ENCODE measurements at places on chromosomes 1 and 21.

DNA sequence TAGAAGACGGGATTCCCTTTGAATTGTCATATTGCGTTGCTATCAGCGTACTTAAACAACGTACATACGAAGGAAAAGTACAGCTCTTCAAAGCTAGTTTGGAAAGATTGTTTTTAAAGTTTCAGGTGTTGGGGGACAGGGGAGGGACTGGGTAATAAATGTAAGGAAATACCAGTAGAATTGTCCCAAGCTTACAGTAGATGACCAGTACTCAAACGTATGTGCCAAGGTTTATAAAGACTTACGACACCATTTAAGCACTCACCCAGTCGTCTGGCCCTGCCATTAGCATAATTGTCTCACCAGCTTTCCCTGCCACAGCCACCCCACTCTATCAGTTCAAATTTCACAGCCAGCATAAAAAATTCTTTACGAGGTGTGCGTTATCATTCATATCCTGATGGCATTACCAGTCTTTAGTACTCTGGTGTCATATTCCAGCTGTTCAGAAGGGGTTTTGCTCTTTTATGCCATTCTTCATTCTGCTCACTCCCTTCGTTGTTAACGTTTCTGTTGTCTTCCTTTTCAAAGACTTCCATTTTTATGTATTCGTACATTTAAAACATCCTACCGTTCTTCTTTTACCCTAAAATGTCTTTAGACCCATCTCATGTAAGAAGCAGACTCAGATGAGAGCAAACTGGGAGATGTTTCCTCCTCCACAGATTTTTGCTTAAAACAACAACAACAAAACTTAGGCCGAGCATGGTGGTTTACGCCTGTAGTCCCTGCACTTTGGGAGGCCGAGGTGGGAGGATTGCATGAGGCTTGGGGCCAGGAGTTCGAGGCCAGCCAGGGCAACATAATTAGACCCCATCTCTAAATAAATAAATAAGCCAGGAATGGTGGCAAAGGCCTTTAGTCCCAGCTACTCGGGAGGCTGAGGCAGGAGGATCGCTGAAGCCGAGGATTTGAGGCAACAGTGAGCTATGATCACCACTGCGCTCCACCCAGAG, 1.0 kb upstream of the HP1BP3 start:
- peak; percentile 36 for DNase-seq

DNA sequence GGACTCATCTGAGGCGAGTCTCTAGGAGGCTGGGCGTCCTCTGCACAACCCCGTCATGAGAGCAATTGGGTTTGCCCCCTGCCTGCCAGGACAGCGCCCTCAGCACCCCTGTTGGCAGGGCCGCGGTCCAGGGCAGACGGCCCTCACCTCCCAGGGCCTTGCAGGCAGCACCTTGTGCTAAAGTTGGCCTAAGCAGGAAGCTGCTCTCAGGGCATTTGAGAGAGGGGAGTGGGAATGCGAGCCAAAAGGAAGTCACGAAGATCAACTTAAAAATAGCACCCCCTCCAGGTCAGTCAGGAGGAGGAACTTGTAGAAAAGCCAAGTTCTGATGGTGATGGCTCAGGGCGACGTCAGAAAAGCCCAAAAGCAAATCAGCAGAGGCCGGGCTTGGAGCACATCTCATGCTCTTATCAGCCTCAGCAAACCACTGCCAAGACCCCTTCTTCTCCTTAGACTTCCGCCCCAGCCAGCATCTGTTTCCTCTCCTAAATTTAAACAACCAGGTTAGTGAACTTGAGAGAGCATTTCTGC, 12.6 kb upstream of the ADORA3 start:
- peak; percentile 33 for DNase-seq

DNA sequence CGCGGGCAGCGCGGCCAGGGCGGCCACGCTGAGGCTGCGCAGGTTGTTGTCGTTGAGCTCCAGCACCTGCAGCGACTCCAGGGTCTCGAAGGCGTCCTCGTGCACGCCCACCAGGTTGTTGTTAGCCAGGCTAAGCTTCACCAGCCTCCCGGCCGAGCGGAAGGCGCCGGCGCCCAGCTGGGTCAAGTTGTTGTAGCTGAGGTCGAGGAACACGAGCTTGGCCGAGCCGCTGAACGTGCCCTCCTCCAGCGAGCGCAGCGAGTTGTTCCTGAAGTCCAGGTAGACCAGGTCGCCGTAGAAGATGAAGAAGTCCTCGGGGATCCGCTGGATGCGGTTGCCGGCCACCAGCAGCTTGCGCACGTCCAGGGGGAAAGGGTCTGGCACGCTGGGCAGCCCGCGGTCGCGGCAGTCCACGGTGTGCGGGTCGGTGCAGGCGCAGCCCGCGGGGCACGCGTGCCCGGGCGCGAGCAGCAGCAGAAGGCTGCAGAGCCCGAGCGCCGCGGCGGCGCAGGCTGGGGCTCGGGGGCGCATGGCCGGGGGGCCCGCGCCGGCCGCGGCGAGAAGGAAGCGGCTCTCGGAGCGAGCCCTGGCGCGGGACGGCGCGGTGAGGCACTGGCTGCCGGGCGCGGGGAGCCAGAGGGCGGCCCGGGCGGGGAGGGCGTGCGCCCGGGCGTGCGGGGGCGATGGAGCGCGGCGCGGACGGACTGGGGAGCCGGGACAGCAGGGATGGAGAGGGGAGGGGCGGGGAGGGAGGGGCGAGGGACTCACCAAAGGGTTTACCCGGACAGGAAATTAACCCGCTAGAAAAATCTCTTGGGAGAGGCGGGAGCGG, 524 bp downstream of the LRRC38 start:
- no peak for DNase-seq

DNA sequence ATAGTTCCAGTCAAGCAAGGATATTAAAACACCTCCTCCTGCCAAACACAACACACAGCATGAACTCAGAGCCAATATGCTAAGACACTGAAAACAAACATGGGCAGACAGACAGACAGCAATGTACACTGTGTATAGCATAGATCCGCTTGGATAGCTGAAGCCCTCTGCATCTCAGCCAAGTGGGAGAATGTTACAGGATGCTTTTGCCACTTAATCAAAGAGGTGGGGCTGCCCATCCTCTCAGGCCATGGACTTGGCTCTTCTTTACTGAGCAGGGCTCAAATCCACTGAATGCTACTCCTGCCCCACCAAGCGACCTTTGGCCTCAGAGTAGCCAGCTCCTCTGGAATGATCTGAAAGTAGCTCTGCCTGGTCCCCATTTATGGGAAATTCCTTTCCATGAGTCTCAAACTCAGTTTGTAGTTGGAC, 64.7 kb upstream of the NGF start:
- DNase-seq = no peak

DNA sequence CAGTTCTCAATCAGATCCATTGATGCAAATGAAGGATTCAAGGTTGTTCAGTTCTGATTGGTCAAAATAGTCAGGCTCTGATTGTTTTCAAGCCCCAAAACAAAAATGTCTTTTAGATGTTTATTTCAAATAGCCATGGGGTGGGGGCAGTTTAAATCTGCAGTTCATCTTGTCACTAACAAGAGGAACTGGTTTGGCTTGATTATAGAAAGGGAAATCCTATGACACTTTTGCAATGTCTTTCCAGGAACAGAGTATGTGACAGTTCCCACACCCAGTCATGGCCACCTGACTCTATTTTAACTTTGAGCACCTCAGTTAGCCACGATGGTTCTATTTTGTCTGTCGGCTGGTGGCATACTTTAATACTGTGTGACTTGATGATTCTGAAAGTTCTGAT, 1544.1 kb downstream of the PLA2G4A start:
- DNase-seq = no peak

DNA sequence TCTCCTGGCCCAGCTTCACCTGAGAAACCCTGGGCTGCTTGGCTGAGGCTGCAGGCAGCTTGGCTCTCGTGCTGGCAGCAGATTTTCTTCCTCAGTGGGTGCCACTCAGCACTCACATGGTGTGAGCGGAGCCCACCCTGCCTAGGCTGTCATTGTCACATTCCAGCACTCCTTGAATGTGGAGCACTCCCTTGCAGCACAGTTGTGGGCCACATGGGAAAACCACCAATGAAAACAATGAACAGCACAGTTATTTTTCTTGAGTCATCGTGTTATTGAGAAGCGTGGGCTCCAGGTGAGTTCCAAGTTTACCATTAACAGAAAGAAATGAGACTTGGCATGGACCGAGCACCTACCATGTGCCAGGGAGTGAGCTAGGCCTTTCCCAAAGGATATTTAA, 27.2 kb upstream of the TRIM67 start:
- DNase-seq = no peak

Data from AG08395 (cell line).